Activated T-helper 2 cell treated with anti-CD3 and anti-CD28 coated beads, Interferon-gamma antibody, Interleukin-2, Interleukin-4, amounts not matched to agents 10 μg/mL and 5 μg/mL and 100 μg/mL, durations not matched to agents 14 hours and 24 hours and 36 hours (primary cell): ENCODE measurements at places on chromosomes 6 and 20.
A peak's percentile ranks its signal among the peaks of the same experiment; 100 is the strongest.

DNA sequence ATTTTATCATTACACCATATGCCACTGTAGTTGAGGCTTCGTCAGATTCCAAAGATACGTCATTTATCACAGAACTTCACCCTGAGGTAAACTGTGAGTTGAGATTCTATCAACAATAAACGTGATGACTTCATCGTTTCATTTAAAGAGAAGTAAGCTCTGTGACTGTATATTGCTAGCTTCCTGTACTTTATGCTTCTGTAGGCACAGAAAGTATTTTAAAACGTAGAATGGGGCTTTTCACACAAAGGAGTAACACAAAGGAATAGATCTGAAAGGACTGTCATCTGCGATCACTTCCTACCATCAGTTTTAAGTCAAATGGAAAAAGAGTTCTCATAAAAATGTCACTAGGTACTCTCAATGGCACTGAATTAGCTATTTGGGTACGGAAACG is 234.4 kb upstream of the MCHR2 start:
- DNase-seq: no peak

DNA sequence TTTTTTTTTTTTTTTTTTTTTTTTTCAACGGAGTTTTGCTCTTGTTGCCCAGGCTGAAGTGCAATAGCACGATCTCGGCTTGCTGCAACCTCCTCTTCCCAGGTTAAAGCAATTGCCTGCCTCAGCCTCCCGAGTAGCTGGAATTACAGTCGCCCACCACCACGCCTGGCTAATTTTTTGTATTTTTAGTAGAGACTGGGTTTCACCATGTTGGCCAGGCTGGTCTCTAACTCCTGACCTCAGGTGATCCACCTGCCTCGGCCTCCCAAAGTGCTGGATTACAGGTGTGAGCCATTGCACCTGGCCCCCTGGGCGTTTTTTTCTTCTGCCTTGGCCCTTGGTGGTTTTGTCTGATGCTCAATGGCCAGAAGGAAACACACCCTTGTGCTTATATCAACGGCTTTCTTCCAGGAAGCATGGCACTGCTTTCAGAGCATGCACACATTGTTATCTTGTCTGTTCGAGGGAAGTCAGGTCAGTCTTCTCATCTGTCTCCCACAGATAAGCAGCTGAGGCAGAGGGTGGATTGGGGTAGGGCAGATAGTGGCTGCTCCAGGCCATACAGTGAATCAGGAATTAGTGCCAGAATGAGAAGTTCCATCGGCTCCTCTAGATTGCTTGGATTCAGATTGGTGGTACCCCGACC is 203.1 kb downstream of the TSHZ2 start:
- no peak overlapping the region for H3K27ac ChIP-seq
- H3K27me3 ChIP-seq: no peaks in the 10 kb centered on the region
- no peak overlapping the region for H3K4me3 ChIP-seq
- no peak for DNase-seq
- no peaks in the 10 kb centered on the region for H3K4me1 ChIP-seq

GRCh38 chr20:50172347-50173013 is 18.1 kb upstream of the CEBPB start:
- H3K36me3 ChIP-seq: no peaks in the 10 kb centered on the region
- no peak for DNase-seq
- peaks cover 5% of the 10 kb centered on the region for H3K27me3 ChIP-seq
- H3K4me3 ChIP-seq: no peak overlapping the region

GRCh38 chr6:107318100-107318736 is 141.1 kb downstream of the PDSS2 start:
- no peaks in the 10 kb centered on the region for H3K36me3 ChIP-seq
- peaks cover 10% of the 10 kb centered on the region for H3K4me1 ChIP-seq
- no peak for DNase-seq
- H3K27ac ChIP-seq: no peak overlapping the region

GRCh38 chr6:2940010-2940850 is 31.1 kb downstream of the SERPINB6 start:
- peak overlapping the region; percentile 92 for H3K27ac ChIP-seq
- H3K4me1 ChIP-seq: peaks cover 48% of the 10 kb centered on the region
- H3K36me3 ChIP-seq: peaks cover 53% of the 10 kb centered on the region
- peak; percentile 76 for DNase-seq
- H3K4me3 ChIP-seq: no peak overlapping the region
- no peaks in the 10 kb centered on the region for H3K27me3 ChIP-seq

- H3K27me3 ChIP-seq: no peaks in the 10 kb centered on the region
- DNase-seq: no peak
- H3K4me1 ChIP-seq: no peaks in the 10 kb centered on the region
- no peaks in the 10 kb centered on the region for H3K36me3 ChIP-seq
Observed at GRCh38 chr6:18613319-18613925, 226.3 kb downstream of the RNF144B start.

GRCh38 chr20:44720621-44720996 is 5.4 kb downstream of the CCN5 start:
- no peak overlapping the region for H3K27ac ChIP-seq
- DNase-seq: no peak
- H3K4me3 ChIP-seq: no peak overlapping the region
- H3K27me3 ChIP-seq: no peaks in the 10 kb centered on the region
- H3K4me1 ChIP-seq: no peaks in the 10 kb centered on the region

DNA sequence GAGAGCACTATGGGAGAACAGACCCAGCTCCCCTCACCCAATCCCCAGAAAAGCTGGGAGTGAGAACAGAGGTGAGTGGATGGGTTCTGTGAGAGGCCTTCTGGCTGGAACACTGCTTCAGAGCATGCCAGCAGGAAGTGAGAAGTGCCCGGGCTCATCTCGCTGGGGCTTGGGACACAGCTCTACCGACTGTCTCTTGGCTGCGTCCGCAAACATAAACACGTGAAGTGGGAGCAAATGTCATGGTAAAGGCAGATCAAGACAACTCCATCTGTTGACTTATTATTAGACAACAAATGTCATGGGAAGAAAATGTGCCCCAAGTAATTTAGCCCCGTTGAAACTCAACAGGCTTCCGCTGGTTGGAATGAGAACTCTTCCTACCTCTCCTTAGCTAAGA is 25.9 kb downstream of the GNAS-AS1 start:
- H3K4me3 ChIP-seq: no peak overlapping the region
- H3K4me1 ChIP-seq: no peaks in the 10 kb centered on the region
- DNase-seq: no peak
- no peak overlapping the region for H3K27ac ChIP-seq

DNA sequence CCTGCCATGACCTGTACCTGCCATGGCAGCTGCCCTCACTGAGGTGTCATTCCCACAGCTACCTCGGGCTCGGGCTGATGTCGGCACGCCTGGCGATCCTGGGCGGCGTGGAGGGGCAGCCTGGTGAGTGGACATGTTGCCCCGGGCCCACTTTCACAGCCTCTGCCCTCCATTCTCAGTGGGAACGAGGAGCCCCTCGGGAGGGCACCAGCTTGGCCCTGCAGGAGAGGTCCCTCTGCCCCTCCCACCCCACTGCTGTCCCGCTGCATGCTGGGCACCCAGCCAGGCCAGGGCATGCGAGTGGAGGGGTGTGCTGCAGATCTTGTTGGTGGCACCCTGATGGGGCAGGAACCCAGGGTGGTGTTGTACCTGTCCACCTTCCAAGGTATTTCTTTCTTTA is 23.0 kb downstream of the ENTPD6 start:
- DNase-seq: no peak
- H3K4me1 ChIP-seq: peaks cover 7% of the 10 kb centered on the region
- no peak overlapping the region for H3K4me3 ChIP-seq
- no peaks in the 10 kb centered on the region for H3K27me3 ChIP-seq

- no peaks in the 10 kb centered on the region for H3K36me3 ChIP-seq
- peaks cover 1% of the 10 kb centered on the region for H3K27me3 ChIP-seq
- H3K4me1 ChIP-seq: no peaks in the 10 kb centered on the region
- no peak for DNase-seq
- no peak overlapping the region for H3K4me3 ChIP-seq
- H3K27ac ChIP-seq: no peak overlapping the region
Observed at GRCh38 chr6:46940433-46941226, 18.9 kb upstream of the ADGRF5 start.

GRCh38 chr6:25902071-25902470 is 28.0 kb upstream of the SLC17A3 start:
- H3K27ac ChIP-seq: no peak overlapping the region
- H3K36me3 ChIP-seq: peaks cover 3% of the 10 kb centered on the region
- H3K27me3 ChIP-seq: no peaks in the 10 kb centered on the region
- no peak for DNase-seq
- no peak overlapping the region for H3K4me3 ChIP-seq
- H3K4me1 ChIP-seq: peaks cover 14% of the 10 kb centered on the region

GRCh38 chr6:3193102-3193849 is 34.2 kb downstream of the TUBB2B start:
- no peak overlapping the region for H3K4me3 ChIP-seq
- no peaks in the 10 kb centered on the region for H3K36me3 ChIP-seq
- H3K4me1 ChIP-seq: no peaks in the 10 kb centered on the region
- H3K27ac ChIP-seq: no peak overlapping the region
- H3K27me3 ChIP-seq: peaks cover 9% of the 10 kb centered on the region
- DNase-seq: no peak

DNA sequence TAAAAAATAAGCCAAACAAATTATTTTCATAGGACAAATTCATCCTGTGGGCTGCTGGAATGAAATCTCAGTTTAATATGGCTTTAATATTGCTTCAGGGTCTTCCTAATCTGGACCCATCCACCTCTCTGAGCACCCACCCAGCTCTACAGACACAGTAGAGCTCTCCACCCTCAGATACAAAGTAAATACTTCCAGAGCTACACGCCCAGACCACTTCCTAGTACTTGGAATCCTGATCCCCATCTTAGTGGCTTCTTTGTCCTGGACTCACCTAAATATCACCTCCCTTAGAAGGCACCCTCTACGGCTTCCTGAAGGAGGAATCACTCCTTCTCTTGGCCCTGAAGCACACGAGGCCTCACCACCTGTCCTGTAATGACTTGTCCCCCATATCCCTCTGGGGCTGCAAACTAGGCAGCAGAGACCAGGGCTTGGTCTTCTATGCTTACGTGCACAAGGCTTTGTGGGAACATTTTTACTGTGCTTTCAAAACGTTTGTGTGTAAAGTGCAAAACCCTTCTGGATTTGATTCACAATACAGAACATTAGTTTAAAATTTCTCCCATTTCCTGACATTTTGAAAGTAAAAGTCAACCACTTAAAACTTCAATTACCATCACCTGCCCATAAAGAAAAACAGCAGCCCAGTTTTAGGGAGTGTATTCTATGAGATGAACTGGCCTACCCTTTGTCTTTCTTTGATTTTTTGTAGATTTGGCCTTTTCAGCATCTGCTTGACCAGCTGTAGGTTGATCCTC is 2.4 kb downstream of the CTCFL start:
- no peaks in the 10 kb centered on the region for H3K36me3 ChIP-seq
- peaks cover 9% of the 10 kb centered on the region for H3K4me1 ChIP-seq
- DNase-seq: no peak
- no peak overlapping the region for H3K4me3 ChIP-seq
- H3K27ac ChIP-seq: no peak overlapping the region
- H3K27me3 ChIP-seq: no peaks in the 10 kb centered on the region

DNA sequence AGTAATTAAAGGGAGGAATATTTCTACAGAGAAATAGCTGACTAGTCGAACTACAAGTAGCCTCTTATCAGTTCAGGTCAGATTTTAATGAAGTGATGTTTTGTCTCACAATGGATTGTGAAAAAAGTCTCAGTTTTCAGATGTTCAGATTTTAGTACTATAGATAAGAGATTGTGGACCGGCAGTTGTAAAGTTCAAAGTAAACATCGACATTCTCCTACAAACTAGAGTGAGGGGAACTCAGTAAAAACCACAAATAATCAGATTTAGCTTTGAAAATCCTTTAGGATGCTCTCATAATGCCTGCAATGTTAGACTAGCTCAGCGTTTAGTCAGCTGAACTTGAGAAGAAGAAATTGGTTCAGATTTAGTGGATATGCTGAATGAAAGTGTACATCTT is 39.9 kb downstream of the RCAN2 start:
- H3K27me3 ChIP-seq: peaks cover 7% of the 10 kb centered on the region
- H3K4me3 ChIP-seq: no peak overlapping the region
- no peak for DNase-seq
- no peaks in the 10 kb centered on the region for H3K4me1 ChIP-seq

DNA sequence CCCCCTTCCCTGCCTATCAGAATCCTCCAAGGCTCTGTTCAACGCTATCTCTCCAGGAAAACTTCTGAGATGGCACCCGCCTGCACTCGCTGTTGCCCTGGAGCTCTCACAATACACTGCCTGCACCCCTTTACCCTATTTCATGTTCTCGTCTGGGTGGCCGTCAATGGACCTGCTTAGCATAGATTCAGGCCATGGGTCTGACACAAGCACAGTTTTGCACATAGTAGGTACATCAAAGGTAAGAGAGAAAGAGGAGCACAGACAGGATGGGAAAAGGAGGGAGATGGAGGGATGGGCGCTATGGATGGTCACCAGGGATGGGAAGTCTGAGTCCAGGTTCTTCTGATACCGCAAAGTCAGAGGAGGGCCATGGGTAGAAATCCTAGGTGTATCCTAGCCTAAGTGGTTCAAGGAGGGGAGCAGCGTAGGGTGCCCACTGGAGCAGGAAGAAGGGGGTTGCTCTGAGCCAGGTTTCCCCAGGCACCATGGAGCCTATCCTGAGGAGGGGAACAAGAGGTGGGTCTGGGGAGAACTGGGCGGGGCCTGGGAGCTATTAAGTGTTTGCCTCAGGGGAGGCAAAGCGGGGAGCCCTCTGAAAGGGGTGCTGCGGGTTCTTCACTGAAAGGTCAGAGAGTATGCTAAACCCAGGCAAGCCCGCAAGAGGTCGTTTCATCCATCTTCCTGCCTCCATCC is 89.3 kb downstream of the MRPL14 start:
- H3K36me3 ChIP-seq: no peaks in the 10 kb centered on the region
- H3K27me3 ChIP-seq: peaks cover 3% of the 10 kb centered on the region
- peaks cover 8% of the 10 kb centered on the region for H3K4me1 ChIP-seq

GRCh38 chr20:49399329-49399728 is 83.1 kb downstream of the KCNB1 start:
- H3K4me1 ChIP-seq: no peaks in the 10 kb centered on the region
- no peak for DNase-seq
- H3K27ac ChIP-seq: no peak overlapping the region
- no peak overlapping the region for H3K4me3 ChIP-seq
- peaks cover 12% of the 10 kb centered on the region for H3K27me3 ChIP-seq
- H3K36me3 ChIP-seq: no peaks in the 10 kb centered on the region

GRCh38 chr6:138752017-138752416 is 21.6 kb upstream of the CCDC28A start:
- peaks cover 2% of the 10 kb centered on the region for H3K27me3 ChIP-seq
- no peaks in the 10 kb centered on the region for H3K36me3 ChIP-seq
- no peak overlapping the region for H3K4me3 ChIP-seq
- no peak for DNase-seq

- H3K36me3 ChIP-seq: peaks cover 7% of the 10 kb centered on the region
- peak overlapping the region; percentile 87 for H3K4me3 ChIP-seq
- no peak for DNase-seq
Observed at GRCh38 chr20:34300809-34301586, 2.2 kb downstream of the AHCY start.

GRCh38 chr6:63802606-63803206 is 167.1 kb downstream of the PHF3 start:
- no peak for DNase-seq
- H3K27ac ChIP-seq: no peak overlapping the region
- no peak overlapping the region for H3K4me3 ChIP-seq
- H3K36me3 ChIP-seq: no peaks in the 10 kb centered on the region

GRCh38 chr6:117591405-117591804 is 10.9 kb downstream of the GOPC start:
- no peaks in the 10 kb centered on the region for H3K27me3 ChIP-seq
- no peak for DNase-seq
- H3K27ac ChIP-seq: no peak overlapping the region
- peaks cover 14% of the 10 kb centered on the region for H3K4me1 ChIP-seq
- H3K4me3 ChIP-seq: no peak overlapping the region
- peaks cover 31% of the 10 kb centered on the region for H3K36me3 ChIP-seq
